ENCODE measurements at places on chromosomes 13 and 19.

DNA sequence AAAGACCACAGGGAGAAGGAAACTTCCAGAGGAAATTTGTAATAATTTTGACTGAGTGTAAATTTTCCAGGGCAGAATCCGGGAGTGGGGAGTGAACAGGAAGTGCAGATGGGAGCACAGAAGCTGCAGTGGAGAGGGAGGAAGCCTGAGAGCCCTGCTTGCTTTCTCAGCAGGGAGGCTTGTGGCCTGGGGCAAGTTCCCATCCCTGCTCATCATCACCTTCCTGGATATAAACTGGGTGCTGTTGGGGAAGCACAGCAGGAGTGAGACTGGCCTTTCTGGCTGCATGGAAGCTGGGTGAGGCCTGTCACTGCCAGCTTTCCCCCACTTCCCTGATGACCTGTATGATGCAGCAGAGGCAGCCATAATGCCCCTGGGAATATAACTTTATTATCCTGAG, 532.9 kb downstream of the SLITRK6 start:
- no peak for DNase-seq

DNA sequence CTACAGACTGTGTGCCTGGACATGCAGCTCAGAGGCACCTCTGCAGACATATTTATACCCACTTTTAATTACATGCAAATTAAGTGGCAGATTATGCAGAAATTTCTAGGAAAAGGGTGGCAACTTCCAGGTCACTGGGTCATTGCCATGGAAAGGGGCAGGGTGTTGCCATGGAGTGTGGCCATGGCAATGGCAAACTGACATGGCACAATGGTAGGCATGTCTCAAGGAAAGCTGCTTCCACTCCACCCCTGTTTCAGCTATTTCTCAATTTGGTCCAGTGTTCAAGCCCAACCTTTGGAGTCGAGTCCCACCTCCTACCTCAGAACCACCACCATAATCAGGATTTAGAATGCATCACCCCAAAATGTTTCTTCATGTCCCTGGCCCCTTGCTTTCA, 170.7 kb upstream of the TSHZ3 start:
- no peak for DNase-seq

- no peak for DNase-seq
These were observed 154.0 kb downstream of the NALCN start for GRCh38 chr13:101262306-101262705.

DNA sequence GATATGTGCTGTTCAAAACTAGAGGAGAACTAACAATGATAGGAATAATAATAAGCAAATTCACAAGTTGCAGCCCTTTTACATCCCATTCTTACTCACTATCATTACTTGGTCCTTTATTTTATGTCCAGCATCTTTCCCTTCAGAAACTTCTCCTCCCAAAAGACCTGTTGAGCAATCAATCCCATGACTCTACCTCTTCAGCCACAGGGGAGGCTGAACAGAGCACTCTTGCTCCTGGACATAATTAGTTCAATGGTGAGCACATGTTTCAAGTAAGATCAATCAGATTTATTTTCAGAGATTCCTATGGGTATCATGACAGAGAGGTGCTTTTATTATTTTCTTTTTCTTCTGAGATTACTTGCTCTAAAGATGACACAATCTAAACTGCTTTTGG, 260.0 kb downstream of the COG6 start:
- DNase-seq = no peak

DNA sequence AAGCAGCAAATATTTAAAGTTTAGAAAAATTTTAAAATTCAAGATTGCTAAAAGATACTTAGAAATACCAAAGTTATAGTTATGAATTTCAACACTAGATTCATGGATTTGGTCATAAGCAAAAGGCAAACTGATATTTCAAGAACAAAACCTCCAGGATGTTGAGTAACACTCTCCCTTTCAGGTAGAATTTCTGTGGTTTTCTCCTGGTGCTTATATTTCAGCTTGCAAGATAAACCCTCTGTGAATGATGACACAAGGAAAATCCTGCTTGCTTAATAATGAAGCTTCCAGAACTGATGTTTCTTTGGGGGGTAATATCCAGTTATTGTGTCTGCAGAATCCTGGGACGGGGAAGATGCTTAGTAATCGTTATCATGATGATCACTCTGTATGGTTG, 320.3 kb upstream of the EDNRB start:
- DNase-seq = no peak

GRCh38 chr19:45999653-46000121, 4.4 kb downstream of the CCDC61 start:
- peak; percentile 34 for DNase-seq
